ENCODE measurements at places on chromosomes 13 and 19.

GRCh38 chr19:8518536-8518935 lies 4.6 kb upstream of the ZNF414 start:
- no peak for DNase-seq

- no peak for DNase-seq
These were observed 14.9 kb downstream of the MAP2K2 start for GRCh38 chr19:4108767-4109625.

DNA sequence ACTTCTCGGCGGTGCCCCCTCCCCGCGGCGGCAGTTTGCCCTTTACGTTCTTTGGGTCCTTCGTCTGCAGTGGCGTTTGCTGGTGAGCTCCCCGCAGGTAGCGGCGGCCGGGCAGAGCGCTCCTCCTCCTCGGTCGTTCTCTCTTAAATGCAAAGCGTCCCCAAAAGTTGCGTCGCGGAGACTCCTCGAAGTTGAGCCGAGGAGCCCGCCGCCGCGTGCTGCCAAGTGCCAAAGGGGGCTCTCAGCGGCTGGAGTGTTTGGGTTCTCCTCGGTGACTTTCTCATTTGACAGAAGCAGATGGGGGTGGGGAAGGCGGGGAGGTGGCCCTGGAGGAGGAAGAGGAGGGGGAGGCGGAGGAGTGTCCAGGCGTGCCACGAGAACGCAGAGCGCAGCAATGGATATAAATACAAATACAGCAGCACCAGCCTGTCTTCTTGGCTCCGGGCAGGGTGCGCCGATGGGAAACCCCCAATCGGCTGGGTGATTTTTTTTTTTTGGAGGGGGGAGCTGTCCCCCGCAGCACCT lies at the start of gene SOX21:
Gene SOX21 (minus strand): TSS at position 259 of the 525 bp plus-strand sequence. CDS start 496 bp downstream, outside the sequence.
- DNase-seq = no peak

DNA sequence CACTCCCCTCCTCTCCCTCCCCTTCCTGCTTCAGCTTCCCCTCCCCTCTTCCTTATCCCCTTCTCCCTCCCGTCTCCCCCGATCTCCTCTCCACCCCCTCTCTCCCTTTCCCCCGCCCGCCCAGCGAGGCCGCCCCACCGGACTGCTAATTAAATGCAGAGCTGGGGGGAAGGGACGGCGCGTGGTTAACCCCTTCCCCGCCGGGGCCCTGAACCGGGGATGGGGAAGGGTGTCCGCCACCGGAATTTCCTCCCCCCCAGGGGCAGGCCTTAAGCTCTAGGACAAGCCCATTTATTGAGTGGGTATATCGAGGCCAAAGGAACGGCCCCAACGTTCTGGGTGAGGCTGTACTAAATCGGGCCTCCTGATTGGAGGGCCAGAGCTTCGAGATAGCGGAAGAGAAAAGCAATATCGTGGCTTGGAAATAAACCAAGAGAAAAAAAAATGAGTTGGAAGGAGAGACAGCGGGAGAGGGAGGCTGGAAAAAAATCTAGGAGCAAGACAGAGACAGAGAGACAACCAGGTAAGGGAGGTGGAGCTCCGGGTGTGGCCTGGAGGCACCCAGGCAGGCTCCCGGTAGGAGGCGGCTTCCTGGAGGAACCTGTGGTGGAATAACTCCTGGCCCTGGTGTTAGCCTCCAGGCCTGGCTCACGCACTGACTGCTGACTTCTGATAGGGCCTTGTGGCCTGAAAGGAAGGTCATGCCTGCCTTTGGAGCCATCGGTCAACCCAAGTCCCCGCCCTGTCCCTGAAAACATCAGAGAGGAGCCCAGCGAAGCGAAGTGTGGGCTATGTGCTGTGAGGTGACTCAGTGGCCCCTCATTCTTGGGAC lies 11.6 kb upstream of the JUND start:
- DNase-seq = peak; percentile 34

DNA sequence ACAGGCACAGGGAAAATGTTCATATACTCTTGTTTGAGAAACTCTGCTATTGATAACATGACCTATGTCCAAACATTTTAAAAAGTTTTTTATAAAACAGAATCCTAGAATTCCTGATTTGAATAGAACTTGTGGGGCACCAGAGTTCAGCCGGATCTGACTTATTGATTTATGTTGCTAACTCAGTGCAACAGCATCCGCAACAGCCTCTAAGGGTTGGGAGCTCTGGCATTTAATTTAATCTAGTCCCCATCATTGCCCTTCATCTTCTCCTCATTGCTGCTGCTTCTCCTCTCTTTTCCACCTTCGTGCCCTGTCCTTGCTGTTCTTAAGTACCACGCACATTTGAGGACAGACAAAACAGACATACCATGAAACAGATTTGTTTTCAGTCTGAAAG lies 214.5 kb downstream of the FGF14 start:
- DNase-seq = no peak

DNA sequence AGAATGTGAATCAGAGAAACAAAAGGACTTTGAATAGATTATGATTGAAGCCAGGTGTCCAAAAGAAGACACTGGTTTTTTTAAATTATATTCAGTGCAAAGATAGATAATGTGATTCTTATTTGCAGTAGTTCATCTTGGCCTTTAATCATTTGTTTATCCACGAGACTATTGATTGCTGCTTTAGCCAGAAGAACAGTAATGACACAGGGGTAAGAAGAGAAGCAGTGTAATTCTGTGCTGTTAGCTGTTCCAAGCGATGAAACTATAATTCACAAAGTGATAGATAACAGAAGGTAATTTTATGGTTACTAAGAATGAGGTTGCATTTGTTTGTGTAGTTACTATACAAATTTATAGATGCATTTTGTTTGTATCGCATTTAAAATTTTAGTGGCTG lies 311.6 kb downstream of the MZT1 start:
- no peak for DNase-seq

DNA sequence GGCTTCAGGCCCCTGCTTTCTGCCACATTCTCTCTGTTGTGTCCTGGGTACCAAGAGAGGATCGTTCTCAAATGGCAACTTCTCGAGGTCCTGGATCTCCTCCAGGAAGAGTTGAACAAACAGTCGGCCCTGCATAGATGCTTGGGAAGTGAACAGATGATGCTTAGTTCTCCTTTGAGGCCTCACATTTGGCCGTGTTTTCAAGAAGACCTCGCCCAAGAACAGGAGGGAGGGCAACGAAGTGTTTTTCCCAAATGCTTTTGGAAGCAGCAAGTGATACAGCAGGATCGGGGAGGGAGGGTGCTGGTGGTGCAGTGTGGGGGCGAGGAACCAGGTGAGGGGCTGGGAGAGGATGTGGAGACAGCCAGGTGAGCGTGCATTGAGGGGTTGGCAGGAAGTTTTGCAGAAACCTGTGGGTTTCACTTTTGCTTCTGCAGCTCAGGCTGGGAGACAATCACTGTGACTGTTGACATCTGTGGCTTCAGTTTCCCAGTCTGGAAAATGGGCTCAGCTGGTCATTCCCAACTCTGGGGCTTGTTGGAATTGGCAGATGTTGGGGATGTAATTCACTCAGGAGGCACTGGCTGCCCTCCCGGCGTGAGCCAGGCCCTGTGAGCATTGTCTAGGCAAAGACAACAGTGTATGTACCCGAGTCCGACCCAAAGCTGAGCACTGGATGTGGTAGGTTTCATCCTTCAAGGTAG lies 21.6 kb downstream of the MAST3 start:
- no peak for DNase-seq

DNA sequence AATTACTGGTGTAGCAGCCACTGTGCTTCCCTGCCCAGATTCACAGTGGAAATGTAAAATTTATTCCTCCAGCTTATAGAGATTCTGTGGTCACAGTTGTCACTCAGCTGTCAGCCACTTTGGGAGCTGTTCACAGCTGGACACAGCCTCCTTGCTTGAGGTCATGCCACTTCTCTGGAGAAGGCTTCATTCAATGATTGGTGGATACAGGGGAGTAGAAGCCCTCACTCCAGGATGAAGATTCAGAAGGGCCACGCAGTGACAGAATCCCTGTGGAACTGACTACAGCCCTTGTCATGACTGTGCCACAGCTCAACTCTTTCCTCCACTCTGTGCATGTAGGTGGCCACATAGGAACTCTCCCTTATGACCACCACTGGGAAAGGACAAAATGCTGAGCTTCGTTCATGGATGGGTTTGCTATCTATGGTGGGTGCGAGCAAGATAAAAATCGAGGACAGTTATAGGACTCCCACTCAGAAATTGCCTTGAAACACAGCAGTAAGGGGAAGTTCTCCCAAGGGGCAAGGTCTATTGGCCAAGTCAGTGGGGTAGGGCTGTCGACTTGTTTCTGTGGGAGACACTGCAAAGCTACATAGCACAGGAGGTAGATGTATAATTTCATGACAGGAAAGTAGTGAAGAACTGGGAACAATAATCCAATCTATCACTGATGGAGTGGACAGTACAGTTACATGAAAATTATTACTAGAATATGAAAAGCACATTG lies 98.7 kb downstream of the CCNA1 start:
- DNase-seq = no peak

GRCh38 chr19:51654783-51655182 lies 8.2 kb upstream of the SIGLEC14 start:
- no peak for DNase-seq

GRCh38 chr13:20680416-20681080 lies 23.0 kb upstream of the IL17D start:
- no peak for DNase-seq

DNA sequence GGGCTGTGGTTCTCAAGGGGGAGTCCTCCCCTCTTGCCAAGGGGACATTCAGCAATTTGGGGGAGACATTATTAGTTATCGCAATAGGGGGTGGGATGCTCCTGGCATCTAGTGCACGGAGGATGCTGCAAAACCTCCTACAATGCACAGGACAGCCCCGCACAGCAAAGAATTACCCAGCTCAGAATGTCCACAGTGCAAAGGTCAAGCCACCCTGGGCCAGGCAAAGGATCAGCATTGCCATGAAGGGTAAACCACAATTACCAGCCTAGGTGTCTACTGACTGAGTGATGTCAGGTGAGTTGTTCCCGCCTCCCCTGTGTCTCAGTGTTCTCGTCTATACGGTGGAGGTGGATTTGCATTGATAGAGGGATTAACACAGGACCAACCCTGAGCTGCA lies 2.4 kb upstream of the METTL21C start:
- DNase-seq = no peak

DNA sequence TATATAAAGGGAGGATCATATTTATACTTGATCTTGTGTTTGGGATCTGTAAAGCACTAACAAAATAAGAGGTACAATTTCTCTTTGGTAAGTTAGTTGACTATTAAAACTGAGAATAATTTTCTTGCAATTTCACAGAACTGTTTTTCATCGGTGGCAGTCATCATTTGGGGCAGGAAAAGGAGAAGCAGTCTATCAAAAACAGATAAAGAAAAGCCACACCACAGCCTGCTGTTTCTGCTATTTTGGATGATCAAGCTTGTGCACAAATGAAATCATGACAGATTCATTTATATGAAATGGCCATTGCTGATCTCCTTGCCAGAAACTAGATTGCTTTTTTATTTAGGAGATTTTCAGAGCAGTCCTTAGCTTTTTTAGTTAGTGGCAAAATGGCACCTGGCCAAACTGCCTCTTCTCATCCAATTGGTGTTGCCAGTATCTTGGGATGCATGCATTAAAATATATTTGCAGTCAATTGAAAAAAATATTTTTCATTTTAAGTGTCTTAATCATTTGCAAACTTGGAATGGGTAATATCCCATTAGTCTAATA lies 326.0 kb downstream of the HS6ST3 start:
- no peak for DNase-seq

GRCh38 chr19:19321141-19321577 lies 530 bp downstream of the MAU2 start:
- DNase-seq = no peak

DNA sequence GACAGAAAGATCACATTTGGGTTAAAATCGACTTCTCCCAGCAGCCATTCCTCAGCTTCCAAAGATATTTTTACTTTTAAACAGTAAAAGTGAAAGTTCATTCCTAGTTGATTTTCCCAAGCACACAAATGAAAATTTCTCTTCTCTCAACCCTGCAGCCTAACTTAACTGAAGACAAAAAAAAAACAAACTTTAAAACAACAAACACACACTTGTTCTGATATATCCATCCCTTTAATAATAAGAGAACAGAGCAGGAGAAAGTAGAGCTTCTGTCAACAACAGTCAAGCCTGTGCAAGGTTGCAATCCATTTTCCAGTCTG lies 72.9 kb downstream of the STK24 start:
- no peak for DNase-seq

GRCh38 chr19:33290956-33291622 lies 11.2 kb downstream of the CEBPA start:
- peak; percentile 55 for DNase-seq

GRCh38 chr19:33550768-33551167 lies 29.2 kb upstream of the PEPD start:
- no peak for DNase-seq

- no peak for DNase-seq
These were observed 11.9 kb upstream of the APOC4 start for GRCh38 chr19:44930088-44930487.

DNA sequence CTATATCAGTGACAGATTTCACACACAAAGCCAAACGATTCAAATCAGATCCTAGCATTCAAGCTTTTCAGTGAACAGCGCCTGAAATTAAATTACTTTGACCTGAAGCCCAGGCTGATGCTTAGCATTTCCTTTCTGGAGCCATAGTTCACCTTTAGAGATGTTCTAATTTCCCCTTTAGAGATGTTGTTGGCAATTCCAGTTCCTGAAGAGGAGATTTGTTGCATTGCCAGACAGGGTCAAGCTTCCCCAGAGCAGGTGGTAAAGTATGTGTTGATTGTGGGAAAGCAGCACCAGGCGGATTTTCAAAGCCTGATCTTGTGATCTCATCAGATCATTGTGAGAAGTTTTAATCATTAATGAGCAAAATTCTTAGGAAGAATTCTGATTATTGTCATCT lies 609.8 kb upstream of the KLF12 start:
- DNase-seq = no peak

- no peak for DNase-seq
These were observed 6.6 kb downstream of the NDUFB7 start for GRCh38 chr19:14565298-14565679.

GRCh38 chr19:3970313-3970807 lies 539 bp downstream of the DAPK3 start:
- no peak for DNase-seq

GRCh38 chr13:97855570-97856303 lies 97.7 kb upstream of the IPO5 start:
- DNase-seq = peak; percentile 2

- no peak for DNase-seq
These were observed 34.1 kb downstream of the DLEU7 start for GRCh38 chr13:50809133-50810090.

DNA sequence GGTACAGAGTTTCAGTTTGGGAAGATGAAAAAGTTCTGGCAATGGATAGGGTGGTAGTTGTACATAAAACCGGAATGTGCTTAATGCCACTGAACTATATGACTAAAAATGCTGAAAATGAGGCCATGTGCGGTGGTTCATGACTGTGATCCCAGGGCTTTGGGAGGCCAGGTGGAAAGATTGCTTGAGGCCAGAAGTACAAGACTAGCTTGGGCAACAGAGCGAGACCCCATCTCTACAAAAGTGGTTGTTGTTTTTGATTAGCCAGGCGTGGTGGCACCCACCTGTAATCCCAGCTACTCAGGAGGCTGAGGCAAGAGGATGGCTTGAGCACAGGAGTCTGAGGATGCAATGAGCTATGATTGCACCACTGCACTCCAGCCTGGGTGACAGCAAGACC lies 12.8 kb downstream of the SMAD9 start:
- DNase-seq = no peak
